ENCODE measurements at places on chromosomes 5 and 9.

DNA sequence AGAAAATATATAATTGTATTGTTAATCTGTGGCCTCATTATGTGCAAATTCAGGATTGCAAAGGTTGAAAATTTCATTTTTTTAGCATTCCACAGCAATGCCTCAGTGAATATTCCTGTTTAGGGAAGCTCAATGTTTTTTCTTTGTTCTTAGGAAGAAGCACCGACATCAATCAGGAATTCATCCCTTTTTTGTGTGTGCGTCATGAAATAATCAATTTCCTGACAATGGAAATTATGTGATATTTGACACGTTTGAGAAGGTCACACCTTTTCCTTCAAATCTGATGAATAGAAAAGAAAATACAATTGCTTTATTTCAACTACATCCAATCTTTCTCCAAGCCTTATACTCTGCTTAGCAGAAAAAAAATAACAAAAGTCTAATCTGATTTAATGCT is 662.8 kb upstream of the FTMT start:
- H3K4me3 ChIP-seq, result no peak overlapping the region
- H3K27ac ChIP-seq, result no peak overlapping the region
- DNase-seq, result no peak
- peaks cover 3% of the 10 kb centered on the region for H3K4me1 ChIP-seq
- H3K36me3 ChIP-seq, result no peaks in the 10 kb centered on the region

DNA sequence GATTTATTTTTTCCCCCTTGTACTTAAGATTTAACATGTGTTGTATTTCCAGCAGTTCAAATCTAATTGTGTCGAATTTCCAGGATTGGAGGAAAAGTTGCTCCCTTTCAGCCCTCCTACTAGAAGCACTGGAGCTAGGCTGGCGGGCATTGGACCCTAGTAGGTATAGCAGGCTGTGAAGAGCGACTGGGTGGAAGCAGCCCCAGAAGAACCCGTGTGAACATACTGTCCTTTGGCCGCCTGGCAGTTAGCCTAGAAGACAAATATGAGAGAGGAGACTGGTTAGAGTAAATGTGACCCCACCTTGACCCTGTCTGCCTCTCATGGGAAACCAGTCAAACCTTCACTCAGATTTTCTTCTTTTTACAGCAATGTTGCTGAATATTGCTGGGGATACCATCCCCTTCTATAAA is 13.9 kb downstream of the ALDOB start:
- no peak overlapping the region for H3K4me3 ChIP-seq
- no peak overlapping the region for H3K27ac ChIP-seq
- no peaks in the 10 kb centered on the region for H3K36me3 ChIP-seq
- DNase-seq, result no peak
- no peaks in the 10 kb centered on the region for H3K27me3 ChIP-seq
- no peaks in the 10 kb centered on the region for H3K4me1 ChIP-seq

- no peaks in the 10 kb centered on the region for H3K27me3 ChIP-seq
- no peak overlapping the region for H3K27ac ChIP-seq
- peaks cover 4% of the 10 kb centered on the region for H3K4me1 ChIP-seq
- no peak for DNase-seq
- no peaks in the 10 kb centered on the region for H3K36me3 ChIP-seq
Observed at GRCh38 chr9:106423575-106423974, 439.4 kb upstream of the ZNF462 start.

- no peaks in the 10 kb centered on the region for H3K4me1 ChIP-seq
- no peak for DNase-seq
- H3K27me3 ChIP-seq, result no peaks in the 10 kb centered on the region
Observed at GRCh38 chr5:59134471-59135163, 551.7 kb downstream of the RAB3C start.

- H3K36me3 ChIP-seq, result no peaks in the 10 kb centered on the region
- no peaks in the 10 kb centered on the region for H3K27me3 ChIP-seq
- H3K4me1 ChIP-seq, result no peaks in the 10 kb centered on the region
- H3K27ac ChIP-seq, result no peak overlapping the region
- H3K4me3 ChIP-seq, result no peak overlapping the region
Observed at GRCh38 chr5:131280417-131280816, 16.6 kb downstream of the CDC42SE2 start.

- H3K4me3 ChIP-seq, result no peak overlapping the region
- H3K27me3 ChIP-seq, result no peaks in the 10 kb centered on the region
- no peaks in the 10 kb centered on the region for H3K4me1 ChIP-seq
- DNase-seq, result no peak
- H3K36me3 ChIP-seq, result no peaks in the 10 kb centered on the region
Observed at GRCh38 chr5:16768184-16768583, 151.4 kb upstream of the RETREG1 start.

DNA sequence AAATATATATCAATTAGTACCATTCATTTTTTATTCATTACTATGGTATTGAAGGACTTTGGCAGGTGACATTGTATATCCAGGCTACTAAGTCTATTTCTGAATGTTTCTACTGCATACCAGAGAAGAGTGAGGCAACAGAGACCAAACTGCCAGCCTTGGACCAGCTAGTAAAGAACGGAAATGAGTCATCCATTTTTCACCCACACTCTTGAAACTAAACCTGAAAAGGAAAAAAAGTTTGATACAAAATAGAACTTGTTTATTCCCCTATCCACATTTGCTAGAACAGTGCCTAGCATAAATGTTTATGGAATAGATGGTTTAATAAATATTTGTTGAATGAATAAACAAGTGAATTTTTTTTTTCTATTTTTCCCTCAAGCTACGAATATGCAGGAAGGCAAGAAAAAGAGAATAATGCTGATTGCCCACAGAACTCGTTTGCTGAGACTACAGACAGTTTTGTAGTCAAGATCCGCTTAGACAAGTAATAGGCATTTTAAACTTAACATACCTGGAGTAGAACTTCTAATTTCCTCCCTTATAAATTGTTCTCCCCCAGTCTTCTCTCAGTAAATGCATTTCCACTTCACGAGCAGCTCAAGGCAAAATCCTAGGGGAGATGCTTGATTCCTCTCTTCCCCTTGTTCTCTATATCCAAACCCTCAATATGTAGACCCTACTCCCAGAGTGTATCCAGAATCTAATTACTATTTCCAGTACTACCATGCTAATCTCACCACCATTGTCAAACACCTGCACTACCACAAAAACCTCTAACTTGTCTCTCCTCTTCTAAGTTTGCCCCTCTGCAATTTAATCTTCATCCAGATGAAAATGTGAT is 146.2 kb upstream of the RASA1 start:
- peaks cover 41% of the 10 kb centered on the region for H3K4me1 ChIP-seq
- no peaks in the 10 kb centered on the region for H3K36me3 ChIP-seq
- peak overlapping the region; percentile 94 for H3K27ac ChIP-seq
- H3K4me3 ChIP-seq, result peak overlapping the region; percentile 10
- no peak for DNase-seq

DNA sequence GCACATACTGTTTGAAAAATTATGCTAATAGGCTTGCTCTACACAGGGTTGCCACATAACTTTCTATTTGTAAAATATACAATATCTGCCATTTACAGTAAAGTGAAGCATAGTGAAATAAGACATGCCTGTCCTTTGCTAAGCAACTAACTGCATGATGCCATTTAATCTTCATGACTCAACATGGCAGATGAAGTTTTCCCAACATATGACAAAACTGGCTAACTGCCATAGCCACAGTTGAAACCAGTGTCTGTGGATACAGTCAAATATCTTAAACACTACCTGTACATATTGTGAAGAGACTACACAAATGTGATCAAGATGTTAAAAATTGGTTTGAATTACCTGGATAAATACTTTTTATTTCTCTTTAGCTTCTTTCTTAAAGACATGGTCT is 3.1 kb upstream of the DMAC1 start:
- no peak overlapping the region for H3K4me3 ChIP-seq
- H3K4me1 ChIP-seq, result no peaks in the 10 kb centered on the region
- no peak overlapping the region for H3K27ac ChIP-seq
- H3K36me3 ChIP-seq, result peaks cover 3% of the 10 kb centered on the region

GRCh38 chr5:443239-444151 is 519 bp downstream of the EXOC3 start:
- no peaks in the 10 kb centered on the region for H3K4me1 ChIP-seq
- peak overlapping the region; percentile 48 for H3K27ac ChIP-seq
- peaks cover 23% of the 10 kb centered on the region for H3K36me3 ChIP-seq
- H3K27me3 ChIP-seq, result no peaks in the 10 kb centered on the region
- no peak for DNase-seq
- peak overlapping the region; percentile 90 for H3K4me3 ChIP-seq

- H3K4me1 ChIP-seq, result peaks cover 17% of the 10 kb centered on the region
- H3K4me3 ChIP-seq, result no peak overlapping the region
- no peak overlapping the region for H3K27ac ChIP-seq
- peaks cover 12% of the 10 kb centered on the region for H3K36me3 ChIP-seq
- H3K27me3 ChIP-seq, result no peaks in the 10 kb centered on the region
Observed at GRCh38 chr9:124344291-124345050, 70.8 kb downstream of the PSMB7 start.

DNA sequence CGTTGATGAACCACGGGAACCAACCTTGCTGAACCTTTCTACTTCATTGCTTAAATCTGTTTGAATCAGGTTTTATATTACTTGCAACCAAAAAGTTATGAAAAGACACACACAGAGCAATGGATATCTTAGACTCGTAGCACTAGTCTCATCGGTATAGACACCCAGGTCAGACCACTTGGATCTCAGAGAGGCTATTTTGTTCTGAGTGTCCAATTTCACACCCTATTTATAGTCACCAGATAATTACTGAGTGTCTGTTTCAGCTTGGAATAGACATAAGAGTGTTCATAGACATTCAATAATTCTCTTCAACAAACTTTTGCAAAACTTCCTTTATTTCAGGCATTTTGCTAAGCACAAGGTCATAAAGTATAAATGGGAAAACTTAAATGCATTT is 145.4 kb upstream of the EGFLAM start:
- DNase-seq, result no peak
- no peak overlapping the region for H3K27ac ChIP-seq
- H3K4me1 ChIP-seq, result no peaks in the 10 kb centered on the region
- H3K27me3 ChIP-seq, result peaks cover 41% of the 10 kb centered on the region

GRCh38 chr5:133873449-133873848 is 95.0 kb downstream of the C5orf15 start:
- no peak overlapping the region for H3K27ac ChIP-seq
- H3K4me1 ChIP-seq, result peaks cover 16% of the 10 kb centered on the region
- H3K36me3 ChIP-seq, result no peaks in the 10 kb centered on the region

DNA sequence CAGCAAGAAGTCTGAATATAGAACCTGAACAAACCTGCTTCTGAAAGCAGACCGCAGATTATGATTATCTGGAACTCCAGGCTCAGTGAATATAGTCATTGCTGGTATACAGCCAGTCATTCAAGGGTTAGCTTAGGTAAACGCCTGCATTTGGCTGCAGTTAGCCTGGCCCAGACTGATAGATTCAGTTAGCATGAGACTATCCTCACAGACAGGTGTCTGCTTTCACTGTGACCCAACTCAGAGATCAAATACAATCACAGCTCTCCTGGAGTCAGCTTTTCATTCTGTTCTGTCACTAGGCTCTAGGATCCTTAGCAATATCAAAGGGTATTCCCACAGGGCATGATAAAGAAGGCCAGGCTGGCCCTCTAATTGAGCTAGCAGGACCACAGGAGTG is 138.6 kb upstream of the PLCXD3 start:
- no peaks in the 10 kb centered on the region for H3K4me1 ChIP-seq
- H3K4me3 ChIP-seq, result no peak overlapping the region
- no peaks in the 10 kb centered on the region for H3K27me3 ChIP-seq
- no peak for DNase-seq
- no peaks in the 10 kb centered on the region for H3K36me3 ChIP-seq

- no peaks in the 10 kb centered on the region for H3K36me3 ChIP-seq
- no peaks in the 10 kb centered on the region for H3K27me3 ChIP-seq
- peak; percentile 39 for DNase-seq
- peaks cover 17% of the 10 kb centered on the region for H3K4me1 ChIP-seq
- H3K4me3 ChIP-seq, result peak overlapping the region; percentile 53
Observed at GRCh38 chr5:43192558-43193180, 644 bp downstream of the NIM1K start.

DNA sequence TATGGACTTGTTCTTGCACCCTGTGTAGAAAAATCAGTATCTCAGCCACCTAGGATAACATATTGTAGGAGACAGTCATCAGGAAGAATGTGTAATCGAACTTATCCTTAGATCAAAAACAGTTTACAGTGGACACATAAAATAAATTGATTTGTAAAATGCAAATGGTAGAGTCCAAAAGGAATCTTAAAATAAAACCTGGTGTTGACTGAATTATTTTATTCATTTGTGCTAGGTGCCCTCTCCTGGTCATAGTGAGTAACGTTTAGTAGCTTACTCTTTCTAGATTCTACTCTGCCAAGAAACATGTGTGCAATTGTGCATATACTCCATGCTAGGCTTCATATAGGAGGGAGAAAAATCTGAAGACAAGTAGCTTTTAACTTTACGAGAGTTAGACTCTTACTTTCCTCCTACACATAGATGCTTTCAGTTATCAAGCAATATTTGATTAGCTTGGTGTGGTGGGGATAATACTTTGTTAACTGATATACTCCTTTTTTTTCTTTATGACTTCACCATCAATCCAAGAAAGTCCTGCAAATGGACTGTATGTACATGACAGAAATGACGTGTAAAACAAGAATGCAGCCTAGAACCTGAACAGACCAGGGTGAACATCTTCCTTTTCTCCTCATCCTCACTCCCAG is 23.7 kb upstream of the LOX start:
- peak; percentile 23 for DNase-seq
- no peak overlapping the region for H3K4me3 ChIP-seq
- H3K4me1 ChIP-seq, result no peaks in the 10 kb centered on the region

DNA sequence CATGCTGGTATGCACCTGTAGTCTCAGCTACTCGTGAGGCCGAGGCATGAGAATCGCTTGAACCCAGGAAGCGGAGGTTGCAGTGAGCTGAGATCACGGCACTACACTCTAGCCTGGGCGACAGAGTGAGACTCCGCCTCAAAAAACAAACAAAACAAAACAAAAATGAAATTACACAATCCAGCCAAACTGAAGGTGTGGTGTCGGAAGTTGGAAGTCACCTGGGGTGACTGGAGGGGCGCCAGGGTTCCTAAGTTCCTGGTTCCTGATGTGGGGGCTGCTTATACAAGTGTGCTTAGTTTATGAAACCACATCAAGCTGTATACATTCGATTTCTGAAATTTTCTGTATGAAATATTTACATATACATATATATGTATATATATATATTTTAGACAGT is 3.7 kb upstream of the DOLPP1 start:
- H3K36me3 ChIP-seq, result no peaks in the 10 kb centered on the region
- no peak for DNase-seq

DNA sequence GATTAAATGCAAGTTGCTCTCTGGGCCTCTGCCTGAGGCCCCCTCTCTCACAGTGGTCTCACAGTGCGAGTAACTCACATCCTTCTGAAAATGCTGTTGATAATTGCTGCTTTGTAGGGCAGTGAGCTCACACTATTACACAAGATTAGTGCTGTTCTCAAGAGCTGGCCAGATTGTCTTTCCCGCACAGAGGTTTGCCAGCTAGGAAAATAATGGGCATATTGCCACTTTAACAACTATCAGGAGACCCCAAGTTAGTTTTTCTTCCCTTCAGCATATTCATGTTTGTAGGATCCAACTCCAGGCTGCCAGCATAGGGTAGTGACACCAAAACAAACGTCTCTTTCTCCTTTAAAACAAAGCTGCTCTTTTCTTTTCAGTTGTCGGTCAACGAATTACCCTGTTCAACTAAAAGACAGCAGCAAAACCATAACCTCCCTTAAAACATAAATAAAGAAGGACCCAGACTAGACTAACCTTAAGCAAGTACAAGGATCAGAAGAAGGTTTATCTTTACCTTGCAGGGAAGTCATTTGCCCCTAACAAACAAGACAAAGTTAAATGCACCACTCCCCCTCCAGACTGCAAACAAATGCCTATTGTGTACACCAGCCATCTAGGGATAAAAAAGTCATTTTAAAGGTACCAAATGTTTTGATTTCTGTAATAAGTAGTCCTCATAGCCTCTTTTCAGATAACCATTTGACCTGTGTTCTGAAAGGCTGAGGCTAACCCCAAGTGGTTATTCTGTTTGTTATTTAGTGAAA is 91.4 kb downstream of the VCAN start:
- H3K4me3 ChIP-seq, result no peak overlapping the region
- H3K27ac ChIP-seq, result no peak overlapping the region
- peaks cover 12% of the 10 kb centered on the region for H3K4me1 ChIP-seq
- peaks cover 84% of the 10 kb centered on the region for H3K36me3 ChIP-seq

Measured in SK-N-SH (cell line).